Esophagus (tissue), 2 donors: ENCODE measurements at places on chromosomes 13 and 19. TPM values are rescaled to one million over a fixed set of nuclear protein-coding genes. Genes with fewer than 3 reads are reported as not detected.

The WDR87 gene
- polyA plus RNA-seq, result not detected

The DACH1 gene
- polyA plus RNA-seq, result 0.16 TPM

The FCAR gene
- 0.10 TPM for polyA plus RNA-seq

The CGB3 gene
- not detected for polyA plus RNA-seq

The CCDC169 gene
- 0.12 TPM for polyA plus RNA-seq

The ATP11A gene
- 6.7 TPM for polyA plus RNA-seq

The FGF22 gene
- 0.86 TPM for polyA plus RNA-seq

The PEAK3 gene
- 0.02 TPM for polyA plus RNA-seq

The GNA15 gene
- 135 TPM for polyA plus RNA-seq

The PTH2 gene
- not detected for polyA plus RNA-seq

The ZNF266 gene
- 22.7 TPM for polyA plus RNA-seq

The KLF12 gene
- 0.69 TPM for polyA plus RNA-seq

The GAPDHS gene
- polyA plus RNA-seq, result not detected

The LILRA5 gene
- polyA plus RNA-seq, result 0.12 TPM

The CYP2A7 gene
- polyA plus RNA-seq, result 0.20 TPM

The RNF113B gene
- polyA plus RNA-seq, result not detected

The CGB2 gene
- polyA plus RNA-seq, result not detected
